Pulmonary artery endothelial cell (primary cell): ENCODE measurements at places on chromosomes 3 and 15. TPM values are rescaled to one million over a fixed set of nuclear protein-coding genes. Genes with fewer than 3 reads are reported as not detected.

GRCh38 chr3:77506384-77506783, 466.5 kb downstream of the ROBO2 start:
- DNase-seq = no peak

DNA sequence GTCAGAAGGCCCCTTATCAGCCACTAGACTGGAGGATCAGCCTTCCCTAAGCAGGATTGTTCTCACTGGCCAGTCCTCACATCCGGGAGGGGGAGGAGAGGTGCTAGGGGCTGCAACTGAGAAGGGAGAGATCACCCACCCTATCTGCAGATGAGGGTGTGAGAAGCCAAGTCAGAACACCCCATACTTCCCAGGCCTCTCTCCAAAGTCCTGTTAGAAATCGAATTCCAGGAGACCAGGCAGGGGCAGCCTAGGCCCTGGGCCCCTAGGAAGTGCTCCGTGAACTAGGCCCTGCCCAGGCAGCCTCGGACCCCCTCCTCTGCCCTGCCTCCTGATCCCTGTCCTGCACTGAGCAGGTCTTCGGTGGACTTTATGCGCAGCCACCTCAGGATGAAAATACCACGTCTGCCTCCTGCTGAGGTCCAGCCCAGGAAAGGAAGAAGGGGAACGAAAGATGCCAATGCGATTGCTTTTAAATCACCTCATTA, 933 bp downstream of the DZIP1L start:
- DNase-seq = no peak

- no peak for DNase-seq
Measured at GRCh38 chr15:83845230-83845629, 191.3 kb downstream of the ADAMTSL3 start.

DNA sequence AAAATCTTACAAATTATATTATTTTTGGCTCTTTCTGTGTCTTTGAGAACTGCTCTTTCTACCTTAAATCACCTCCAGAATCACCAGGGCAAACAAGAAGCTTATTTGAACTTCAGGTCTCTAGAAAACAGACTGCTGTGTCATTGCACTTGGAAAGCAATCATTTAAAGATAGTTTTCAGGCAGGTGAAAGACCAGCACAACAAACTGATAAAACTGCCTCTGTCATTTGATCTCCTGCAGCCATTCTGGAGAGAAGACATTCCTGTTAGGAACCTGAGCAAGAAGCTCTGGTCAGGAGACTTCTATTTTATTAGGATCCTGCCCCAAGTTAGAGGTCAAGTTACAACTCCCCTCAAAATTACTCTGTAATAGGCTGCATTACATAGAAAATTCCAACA, 50.7 kb upstream of the AP4E1 start:
- DNase-seq = no peak

DNA sequence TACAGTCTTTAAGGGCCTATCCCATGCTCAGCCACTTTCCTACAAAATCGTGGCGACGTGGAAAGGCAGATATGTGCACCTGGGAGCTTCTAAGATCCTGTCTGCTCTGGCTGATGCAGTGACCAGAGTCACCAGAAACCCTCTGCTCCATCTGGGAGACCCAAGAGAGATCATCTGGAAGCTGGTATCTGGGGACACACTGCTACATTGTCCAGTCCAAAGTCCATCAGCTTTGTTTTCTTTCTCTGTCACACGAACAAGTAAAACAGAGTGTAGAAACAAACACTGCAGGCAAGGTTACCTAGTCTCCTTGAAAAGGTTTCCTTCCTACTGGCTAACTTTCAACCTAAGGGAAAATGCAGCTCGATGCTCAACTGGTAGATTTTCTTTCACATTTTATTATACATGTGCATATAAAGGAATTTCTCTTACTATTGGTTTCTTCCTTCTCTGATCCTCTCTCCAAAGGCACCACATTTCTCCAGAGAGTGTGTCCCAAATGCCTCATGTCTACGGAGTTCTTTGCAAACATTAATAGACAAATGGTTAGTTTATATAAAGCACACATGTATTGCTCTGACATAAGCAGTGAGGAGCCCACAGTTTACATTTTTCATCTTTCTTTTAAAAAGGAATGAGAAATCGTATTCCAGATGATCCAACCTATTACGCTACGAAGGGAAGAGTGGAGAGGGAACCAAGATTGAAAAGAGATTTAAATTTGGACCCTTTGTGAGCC, 8.3 kb upstream of the GREM1 start:
- no peak for DNase-seq

FBXW12 gene
- 0.13 TPM in 1 of 2 replicates, not detected in the other for total RNA-seq

DNA sequence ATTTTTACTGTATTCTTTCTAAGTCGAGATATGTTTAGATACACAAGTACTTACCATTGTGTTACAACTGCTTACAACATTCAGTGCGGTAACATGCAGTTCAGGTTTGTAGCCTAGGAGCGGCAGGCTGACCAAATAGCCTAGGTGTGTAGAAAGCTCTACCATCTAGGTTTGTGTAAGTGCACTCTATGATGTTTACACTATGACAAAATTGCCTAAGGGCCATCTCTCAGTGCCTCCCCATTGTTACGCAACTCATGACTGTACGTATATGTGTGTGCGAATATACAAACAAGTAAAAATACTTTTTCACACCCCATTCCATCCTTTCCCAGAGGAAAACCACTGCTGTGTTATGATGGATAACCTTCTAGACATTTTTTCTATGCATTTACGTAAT, 44.3 kb downstream of the PXYLP1 start:
- DNase-seq = no peak

DNA sequence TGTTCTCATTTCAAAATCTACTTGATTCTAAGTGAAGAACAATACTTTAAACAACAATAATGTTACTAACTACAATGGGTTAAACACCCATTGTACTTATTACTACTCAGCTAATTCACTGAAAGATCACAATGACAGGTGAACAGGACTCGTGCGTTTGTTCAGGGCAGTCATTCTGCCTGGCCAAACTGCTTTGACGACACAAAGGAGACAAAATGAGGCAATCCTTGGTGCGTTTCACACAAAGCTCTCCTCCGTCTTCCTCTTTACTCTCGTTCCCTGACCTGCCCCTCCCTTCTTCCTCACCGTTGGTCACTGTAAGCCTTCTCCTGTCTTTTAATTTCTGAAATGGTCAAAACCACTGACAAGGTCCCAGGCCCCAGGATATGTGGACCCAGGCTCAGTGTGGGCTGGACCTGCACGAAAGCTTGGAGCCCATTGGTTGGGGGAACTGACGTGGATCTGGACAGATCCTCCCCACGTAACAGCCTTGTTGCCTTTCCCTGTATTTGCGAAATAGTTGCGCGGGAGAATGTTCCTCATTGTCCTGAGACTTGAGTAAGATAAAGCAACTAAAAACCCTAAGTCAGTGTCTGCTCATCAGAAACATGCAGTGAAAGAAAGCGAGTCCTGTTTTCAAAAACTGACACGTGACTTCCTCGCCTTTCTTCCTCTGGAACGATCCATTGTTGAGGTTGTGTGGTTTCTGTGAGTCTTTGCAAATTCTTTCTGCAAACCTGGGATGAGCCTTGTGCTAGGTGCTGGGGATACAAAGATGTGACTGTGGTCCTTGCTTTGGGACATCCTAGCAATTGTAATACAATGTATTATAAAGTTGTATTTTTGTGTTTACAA, 147.1 kb upstream of the RGMA start:
- no peak for DNase-seq

GRCh38 chr3:112470788-112471187, 28.5 kb downstream of the BTLA start:
- no peak for DNase-seq

QTRT2 gene
- total RNA-seq = 40.5 and 56.2 TPM in 2 replicates

DNA sequence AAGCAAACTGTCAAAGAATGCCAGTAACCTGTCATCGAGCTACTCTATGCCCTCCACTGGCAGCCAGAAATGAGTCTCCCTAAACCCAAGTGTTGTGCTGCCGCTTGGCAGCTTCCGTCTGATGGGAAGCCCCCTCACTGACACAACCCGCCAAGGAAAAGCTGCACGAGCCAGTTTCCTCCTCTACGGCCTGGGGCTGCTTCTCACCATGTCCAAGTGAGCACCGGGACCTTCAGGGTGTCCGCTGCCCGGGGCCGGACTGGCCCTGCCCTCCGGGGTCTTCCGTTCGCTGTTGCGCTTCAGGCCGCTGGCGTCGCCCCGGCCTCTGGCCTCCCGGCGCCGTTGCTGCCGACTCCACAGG, 490 bp downstream of the TOMM70 start:
- no peak for DNase-seq

GRCh38 chr3:167078070-167078622, 302.0 kb downstream of the ZBBX start:
- DNase-seq = no peak

GRCh38 chr3:171295484-171296373, 164.5 kb downstream of the TNIK start:
- no peak for DNase-seq

GRCh38 chr3:151328298-151328995, 902 bp downstream of the P2RY13 start:
- no peak for DNase-seq

DNA sequence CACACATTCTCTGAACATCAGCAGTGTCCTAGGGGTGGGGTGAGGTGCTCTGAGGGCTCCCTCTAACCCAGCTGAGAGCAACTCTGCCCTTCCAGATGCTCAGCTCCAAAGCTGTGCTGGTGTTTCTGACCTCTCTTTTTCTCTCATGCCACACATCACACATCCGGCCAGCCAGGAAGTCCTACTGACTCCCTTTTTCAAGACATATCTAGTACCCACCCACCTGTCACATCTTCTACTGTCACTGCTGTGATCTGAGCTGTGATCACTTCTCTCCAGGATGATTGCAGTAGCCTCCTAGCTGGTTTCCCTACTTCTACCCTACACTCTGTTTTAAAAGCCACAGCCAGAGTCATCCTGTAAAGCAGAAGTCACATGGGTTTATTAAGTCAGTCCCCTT, 30.2 kb upstream of the MASP1 start:
- no peak for DNase-seq

GRCh38 chr3:15638193-15638890, 36.8 kb downstream of the BTD start:
- no peak for DNase-seq

P2RY13 gene
- total RNA-seq = not detected in 2 replicates

GRCh38 chr3:55458181-55458790, 28.8 kb downstream of the WNT5A start:
- no peak for DNase-seq

GRCh38 chr15:36777926-36778325, 198.5 kb downstream of the CDIN1 start:
- no peak for DNase-seq

MOBP gene
- 0.07 and 0.95 TPM in 2 replicates for total RNA-seq
